ENCODE measurements at places on chromosomes 3 and 15. TPM values are rescaled to one million over a fixed set of nuclear protein-coding genes. Genes with fewer than 3 reads are reported as not detected.

- no peak overlapping the region for H3K27ac ChIP-seq
- H3K36me3 ChIP-seq = no peaks in the 10 kb centered on the region
- H3K4me3 ChIP-seq = peak overlapping the region; percentile 79
- no peaks in the 10 kb centered on the region for H3K27me3 ChIP-seq
- no peak for DNase-seq
Measured at GRCh38 chr15:57306944-57307411, 69.3 kb upstream of the CGNL1 start.

DNA sequence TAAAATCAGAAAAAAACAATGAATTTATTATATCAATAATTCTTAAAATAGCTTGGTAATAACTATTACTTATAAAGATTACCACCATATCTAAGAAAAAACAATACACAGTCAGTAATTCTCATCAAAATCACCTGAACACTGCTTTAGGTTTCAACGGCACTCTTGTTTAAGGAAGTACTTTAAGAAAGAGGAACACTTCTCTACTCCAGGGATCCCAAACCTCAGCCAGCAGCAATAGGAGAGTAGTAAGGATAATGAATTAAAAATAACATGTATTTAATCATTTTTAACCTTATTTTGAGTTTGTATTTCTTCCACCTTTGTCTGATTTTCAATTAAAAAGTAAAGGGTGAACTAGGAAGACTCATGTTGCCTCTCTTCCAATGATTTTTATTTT, 494.0 kb upstream of the NR2F2 start:
- no peaks in the 10 kb centered on the region for H3K36me3 ChIP-seq
- no peak for DNase-seq
- no peak overlapping the region for H3K27ac ChIP-seq
- no peak overlapping the region for H3K4me3 ChIP-seq

DNA sequence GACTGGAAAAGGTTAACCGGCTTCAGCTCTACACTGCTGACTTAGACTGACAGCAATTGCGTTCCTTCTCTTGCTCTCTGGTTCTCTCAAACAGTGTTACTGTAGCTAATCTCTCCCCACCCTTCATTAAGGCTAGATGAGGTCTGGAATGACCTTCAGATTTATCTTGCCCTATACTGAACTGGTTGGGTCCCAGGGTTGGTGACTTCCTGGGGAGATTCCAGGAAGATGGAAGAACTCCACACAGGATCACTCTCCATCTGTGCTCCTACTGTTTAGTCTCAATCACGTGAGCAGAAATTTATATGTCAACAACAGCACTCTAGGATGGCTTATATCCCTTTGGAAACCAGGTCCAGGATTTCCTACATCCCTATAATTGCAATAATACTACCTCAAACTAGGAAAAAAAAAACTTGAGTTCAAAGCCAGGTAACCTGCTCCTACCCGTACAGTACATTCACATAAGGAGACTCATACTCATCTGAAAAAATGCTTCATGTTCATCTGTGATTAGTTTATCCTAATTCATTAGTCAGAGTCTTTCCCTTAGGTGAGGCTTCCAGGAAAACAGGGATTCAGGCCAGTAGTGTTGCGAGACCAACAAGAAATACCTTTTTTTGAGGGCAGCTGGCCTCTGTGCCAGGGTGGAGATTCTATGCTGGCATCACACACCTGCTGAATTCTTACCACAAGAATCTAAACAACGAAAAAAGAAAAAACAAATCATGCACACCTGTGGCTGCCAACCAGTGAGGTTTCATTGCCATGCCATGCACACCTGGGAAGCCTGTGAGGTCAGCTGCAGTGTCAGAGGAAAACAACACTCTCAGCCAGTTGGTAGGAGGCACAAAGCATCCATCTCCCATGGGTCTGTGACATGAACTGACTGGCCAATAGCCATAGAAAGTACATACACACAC, 297.3 kb downstream of the MECOM start:
- no peak for DNase-seq
- peaks cover 26% of the 10 kb centered on the region for H3K27me3 ChIP-seq
- no peak overlapping the region for H3K4me3 ChIP-seq
- H3K27ac ChIP-seq = no peak overlapping the region
- H3K4me1 ChIP-seq = no peaks in the 10 kb centered on the region

- no peaks in the 10 kb centered on the region for H3K4me1 ChIP-seq
- H3K36me3 ChIP-seq = no peaks in the 10 kb centered on the region
- H3K27ac ChIP-seq = no peak overlapping the region
- no peaks in the 10 kb centered on the region for H3K27me3 ChIP-seq
- DNase-seq = no peak
Measured at GRCh38 chr15:22265056-22265945, 185.0 kb downstream of the OR4M2 start.

DNA sequence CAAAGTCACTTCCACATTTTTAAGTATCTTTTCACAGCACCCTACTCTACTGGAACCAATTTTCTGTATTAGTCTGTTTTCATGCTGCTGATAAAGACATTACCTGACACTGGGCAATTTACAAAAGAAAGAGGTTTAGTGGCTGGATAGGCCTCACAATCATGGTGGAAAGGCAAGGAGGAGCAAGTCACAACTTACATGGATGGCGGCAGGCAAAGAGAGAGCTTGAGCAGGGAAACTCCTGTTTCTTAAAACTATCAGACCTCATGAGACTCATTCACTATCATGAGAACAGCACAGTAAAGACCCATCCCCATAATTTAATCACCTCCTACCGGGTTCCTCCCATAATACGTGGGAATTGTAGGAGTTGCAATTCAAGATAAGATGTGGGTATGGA, 18.7 kb downstream of the MCCC1 start:
- 0 out of 2 replicates have a peak, but pooled peaks cover 7% of the 10 kb centered on the region for H3K36me3 ChIP-seq
- no peak overlapping the region for H3K4me3 ChIP-seq
- no peak for DNase-seq

DNA sequence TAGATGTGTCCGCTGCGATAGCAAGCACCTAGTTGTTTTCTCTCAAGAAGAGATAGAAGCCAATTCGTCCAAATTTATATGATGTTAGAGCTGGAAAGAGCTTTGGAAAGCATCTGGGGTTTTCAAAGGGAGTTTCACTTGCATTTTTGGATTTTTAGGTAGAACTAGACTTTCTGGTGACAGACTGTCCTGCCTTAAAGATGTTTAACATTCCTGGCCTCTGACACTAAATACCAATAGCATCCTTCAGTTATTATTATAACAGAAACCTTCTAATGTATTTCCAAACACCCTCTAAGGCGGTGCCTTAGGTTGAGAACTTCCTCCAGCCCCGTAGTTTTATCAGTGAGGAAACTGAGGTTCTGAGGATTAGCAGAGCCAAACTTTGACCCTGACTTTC, 305.3 kb downstream of the SATB1 start:
- no peaks in the 10 kb centered on the region for H3K27me3 ChIP-seq
- no peaks in the 10 kb centered on the region for H3K36me3 ChIP-seq
- peak; percentile 25 for DNase-seq
- peaks cover 22% of the 10 kb centered on the region for H3K4me1 ChIP-seq
- H3K27ac ChIP-seq = no peak overlapping the region
- no peak overlapping the region for H3K4me3 ChIP-seq

GRCh38 chr3:45546126-45546620, 48.4 kb upstream of the LIMD1 start:
- H3K36me3 ChIP-seq = no peaks in the 10 kb centered on the region
- no peak overlapping the region for H3K27ac ChIP-seq
- DNase-seq = no peak
- H3K27me3 ChIP-seq = no peaks in the 10 kb centered on the region
- peaks cover 41% of the 10 kb centered on the region for H3K4me1 ChIP-seq

DNA sequence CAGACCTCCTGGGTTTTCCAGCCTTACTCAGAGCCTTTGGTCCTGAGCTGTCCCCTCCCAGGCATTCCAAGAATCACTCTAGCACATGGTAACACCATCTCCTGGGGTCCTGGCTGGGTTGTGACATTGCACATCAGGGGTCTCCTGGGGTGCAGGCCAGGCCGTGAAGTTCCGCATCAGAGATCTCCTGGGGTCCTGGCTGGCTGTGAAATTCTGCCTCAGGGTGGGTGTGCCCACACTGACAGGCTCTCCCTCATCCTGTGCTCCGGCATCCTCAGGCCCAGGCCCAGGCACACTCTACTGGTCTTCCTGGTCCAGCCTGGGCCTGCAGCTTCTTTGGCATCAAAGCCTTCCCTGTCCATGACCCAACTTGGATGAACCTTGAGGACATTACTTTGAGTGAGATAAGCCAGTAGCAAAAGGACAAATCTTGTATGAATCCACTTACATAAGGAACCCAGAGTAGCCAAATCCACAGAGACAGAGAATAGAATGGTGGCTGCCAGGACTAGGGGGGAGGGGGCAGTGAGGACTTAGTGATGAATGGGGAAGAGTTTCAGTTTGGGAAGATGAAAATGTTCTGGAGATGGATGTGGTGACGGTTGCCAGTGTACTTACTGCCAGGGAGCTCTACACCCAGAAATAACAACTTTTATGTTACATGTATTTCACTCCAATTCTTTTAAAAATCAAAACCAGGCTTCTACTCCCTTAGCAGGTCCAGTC, 49.1 kb upstream of the KLF13 start:
- DNase-seq = no peak
- H3K27ac ChIP-seq = no peak overlapping the region
- H3K27me3 ChIP-seq = no peaks in the 10 kb centered on the region
- no peaks in the 10 kb centered on the region for H3K4me1 ChIP-seq
- no peaks in the 10 kb centered on the region for H3K36me3 ChIP-seq
- no peak overlapping the region for H3K4me3 ChIP-seq

GRCh38 chr3:110743202-110743601, 328.4 kb upstream of the NECTIN3 start:
- H3K27ac ChIP-seq = no peak overlapping the region
- no peaks in the 10 kb centered on the region for H3K36me3 ChIP-seq
- no peak overlapping the region for H3K4me3 ChIP-seq
- H3K27me3 ChIP-seq = no peaks in the 10 kb centered on the region

DNA sequence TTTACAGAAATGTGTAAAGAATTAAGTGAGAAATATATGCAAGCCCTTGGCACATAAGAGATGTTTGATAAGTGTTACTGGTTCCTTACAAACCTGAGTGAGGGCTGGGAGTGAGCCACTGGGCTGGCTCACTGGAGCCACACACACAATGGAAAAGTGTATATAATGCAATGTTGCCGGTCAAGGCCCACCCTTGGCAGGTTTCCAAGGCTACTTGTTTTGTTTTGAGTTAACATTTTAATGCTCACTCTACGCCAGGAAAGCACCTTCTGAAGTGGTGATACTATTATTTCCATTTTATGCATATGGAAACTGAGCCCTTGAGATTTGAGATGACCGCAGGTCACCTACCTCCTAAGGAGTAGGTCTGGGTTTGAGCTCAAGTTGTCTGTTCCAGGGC, 71.8 kb upstream of the FHIT start:
- no peak for DNase-seq
- no peaks in the 10 kb centered on the region for H3K36me3 ChIP-seq
- no peaks in the 10 kb centered on the region for H3K4me1 ChIP-seq
- H3K27ac ChIP-seq = no peak overlapping the region
- H3K4me3 ChIP-seq = no peak overlapping the region

GRCh38 chr15:58457466-58457965, 25.7 kb downstream of the LIPC start:
- no peaks in the 10 kb centered on the region for H3K27me3 ChIP-seq
- peak overlapping the region; percentile 40 for H3K27ac ChIP-seq
- no peaks in the 10 kb centered on the region for H3K36me3 ChIP-seq
- peaks cover 22% of the 10 kb centered on the region for H3K4me1 ChIP-seq
- peak; percentile 90 for DNase-seq

- peak overlapping the region; percentile 22 for H3K4me3 ChIP-seq
- no peaks in the 10 kb centered on the region for H3K27me3 ChIP-seq
- no peaks in the 10 kb centered on the region for H3K36me3 ChIP-seq
- peaks cover 72% of the 10 kb centered on the region for H3K4me1 ChIP-seq
- DNase-seq = peak; percentile 63
Measured at GRCh38 chr3:34011171-34012101, 213.0 kb downstream of the PDCD6IP start.

DNA sequence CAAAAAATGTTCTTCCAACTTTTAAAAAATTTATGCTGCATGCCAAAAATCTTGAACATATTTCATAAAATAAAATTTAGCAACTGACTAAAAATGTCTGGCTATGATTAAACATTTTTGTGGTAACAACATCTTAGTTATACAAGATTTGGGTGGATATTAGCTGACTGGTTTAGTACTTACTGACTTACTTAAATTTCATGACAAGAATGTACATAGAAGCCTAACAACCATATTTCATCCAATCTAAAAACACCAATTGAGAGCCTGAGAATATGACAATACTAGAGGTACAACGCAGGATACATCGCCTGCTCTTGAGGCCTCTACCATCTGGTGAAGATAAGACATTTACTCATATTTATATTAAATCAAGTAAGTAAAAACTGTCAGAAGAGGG, 34.6 kb downstream of the GNB4 start:
- peaks cover 23% of the 10 kb centered on the region for H3K4me1 ChIP-seq
- no peaks in the 10 kb centered on the region for H3K27me3 ChIP-seq
- peak overlapping the region; percentile 33 for H3K4me3 ChIP-seq

DNA sequence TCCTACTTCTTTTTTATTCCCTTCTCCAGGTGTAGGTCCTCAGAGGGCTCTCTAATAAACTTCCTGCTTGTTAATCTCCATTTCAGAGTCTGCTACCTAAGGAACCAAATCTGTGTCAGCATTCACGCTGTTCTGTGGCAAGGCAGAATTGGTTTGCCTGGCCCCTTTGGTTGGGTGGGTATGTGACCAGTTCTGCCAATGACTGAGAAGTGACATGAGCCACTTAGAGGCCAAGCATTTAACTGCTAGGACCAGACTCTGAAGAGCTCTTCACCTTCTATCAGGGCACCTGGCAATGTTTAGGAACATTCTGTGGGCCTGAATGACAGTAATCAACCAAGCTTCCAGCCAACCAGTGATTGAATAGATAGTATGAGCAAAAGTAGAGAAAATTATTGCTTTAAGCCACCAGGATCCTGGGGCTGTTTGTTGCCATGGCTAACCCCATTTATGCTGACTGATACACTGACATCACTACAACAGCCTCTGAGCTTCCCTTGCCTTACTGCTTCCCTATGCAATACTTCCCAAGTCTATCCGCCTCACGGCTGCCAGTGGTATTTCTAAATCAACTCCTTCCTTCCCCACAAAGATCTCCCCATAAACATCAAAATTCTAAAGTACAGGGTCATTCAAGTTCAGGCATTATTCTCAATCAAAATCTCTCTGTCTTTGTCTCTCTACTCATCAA, 7.6 kb downstream of the FRMD4B start:
- H3K27me3 ChIP-seq = peaks cover 24% of the 10 kb centered on the region
- no peak overlapping the region for H3K27ac ChIP-seq
- H3K36me3 ChIP-seq = no peaks in the 10 kb centered on the region
- no peak for DNase-seq
- H3K4me1 ChIP-seq = no peaks in the 10 kb centered on the region

DNA sequence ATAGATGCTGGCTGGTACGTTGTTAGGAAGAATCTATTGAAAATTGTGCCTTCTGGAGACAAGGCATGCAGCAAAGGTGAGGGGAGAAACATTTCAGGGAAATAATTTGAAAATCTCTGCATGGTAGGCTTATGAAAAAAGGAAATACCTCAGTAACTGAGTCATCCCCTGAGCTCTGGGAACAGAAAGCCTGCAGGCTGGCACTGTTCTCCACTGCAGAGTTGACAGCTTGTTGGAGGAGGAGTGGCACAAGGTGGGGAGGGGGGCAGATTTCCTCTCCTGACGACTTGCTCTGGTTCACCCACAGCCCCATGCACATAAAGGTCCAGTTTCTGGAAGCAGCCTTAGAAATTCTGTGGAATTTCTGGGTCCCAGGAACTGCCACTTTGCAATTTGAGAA, 179.4 kb downstream of the ABHD5 start:
- no peaks in the 10 kb centered on the region for H3K27me3 ChIP-seq
- H3K4me3 ChIP-seq = no peak overlapping the region
- peak overlapping the region; percentile 72 for H3K27ac ChIP-seq
- H3K36me3 ChIP-seq = no peaks in the 10 kb centered on the region

Gene GPR62
- not detected for polyA plus RNA-seq

Gene CLDN11
- polyA plus RNA-seq = 84.9 TPM

Gene PRSS50
- not detected for polyA plus RNA-seq

Gene CCDC54
- 0.16 TPM for polyA plus RNA-seq

Gene C3orf85
- polyA plus RNA-seq = not detected

Gene PLSCR5
- not detected for polyA plus RNA-seq

Gene PDHB
- polyA plus RNA-seq = 119 TPM

Gene MAP3K13
- polyA plus RNA-seq = 52.5 TPM
